ENCODE measurements at places on chromosomes 13 and 19.

DNA sequence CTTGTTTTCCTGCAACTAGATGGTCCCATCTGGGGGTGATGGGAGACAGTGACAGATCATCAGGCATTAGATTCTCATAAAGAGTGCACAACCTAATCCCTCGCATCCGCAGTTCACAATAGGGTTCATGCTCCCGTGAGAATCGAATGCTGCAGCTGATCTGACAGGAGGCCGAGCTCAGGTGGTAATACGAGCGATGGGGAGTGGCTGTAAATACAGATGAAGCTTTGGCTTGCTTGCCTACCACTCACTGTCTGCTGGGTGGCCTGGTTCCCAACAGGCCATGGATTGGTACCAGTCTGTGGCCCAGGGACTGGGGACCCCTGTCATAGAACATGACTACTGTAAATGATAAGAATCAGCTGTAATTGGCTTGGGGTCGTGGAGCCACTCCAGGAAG, 28.0 kb downstream of the WDR88 start:
- no peak for DNase-seq

- no peak for DNase-seq
Measured at GRCh38 chr13:31798189-31798588, 58.9 kb downstream of the RXFP2 start.

DNA sequence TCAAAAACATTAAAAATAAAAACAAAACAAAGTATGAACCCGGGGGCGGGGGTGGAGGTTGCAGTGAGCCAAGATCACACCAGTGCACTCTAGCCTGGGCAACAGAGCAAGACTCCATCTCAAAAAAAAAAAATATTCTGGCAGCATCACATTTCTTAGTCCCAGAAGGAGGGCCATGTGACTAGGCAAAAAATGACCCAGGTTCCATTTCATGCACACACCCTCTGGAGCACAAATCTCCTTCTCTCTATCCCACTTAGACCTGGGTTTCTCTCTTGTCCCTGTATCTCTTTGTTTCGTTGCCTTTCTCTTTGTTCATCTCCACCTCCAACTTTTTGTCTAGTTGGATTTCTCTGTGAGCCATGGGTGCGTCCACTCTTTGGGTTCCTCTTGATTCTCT, 6.2 kb upstream of the CYP2A7 start:
- no peak for DNase-seq

DNA sequence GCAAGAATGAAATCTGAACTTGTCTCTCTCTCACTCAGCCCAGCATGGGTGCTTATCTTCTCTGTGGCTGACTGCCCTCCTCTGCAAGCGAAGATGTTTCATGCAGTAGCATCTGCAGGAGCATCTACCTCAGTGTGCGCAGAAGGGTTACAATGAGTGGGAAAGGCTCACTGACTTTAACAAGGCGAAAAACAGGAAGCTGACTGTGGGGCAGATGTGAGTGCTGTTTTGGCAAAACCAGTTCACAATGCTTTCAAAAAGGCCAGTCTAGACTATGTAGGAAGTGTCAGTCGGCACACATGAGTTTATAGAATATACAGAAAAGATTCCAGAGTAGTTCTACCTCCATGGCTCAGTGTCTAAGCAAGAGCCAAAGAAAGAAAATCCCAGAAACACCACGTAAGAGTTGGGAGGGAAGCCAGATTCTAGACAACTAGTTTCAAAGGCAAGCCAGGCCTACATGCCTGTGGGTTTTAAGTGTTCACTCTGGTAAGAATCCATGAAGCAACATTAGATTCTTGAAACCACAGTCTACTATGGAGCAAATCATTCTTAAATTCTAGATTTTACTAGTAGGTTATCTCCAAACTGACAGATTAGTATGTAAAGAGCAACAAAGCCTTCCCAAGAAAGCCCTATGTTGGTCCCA, 124.5 kb downstream of the ABCC4 start:
- no peak for DNase-seq

- no peak for DNase-seq
Measured at GRCh38 chr19:47093841-47094240, 19.7 kb downstream of the ZC3H4 start.
